Karpas-422 (cell line): ENCODE measurements at places on chromosomes 16 and 17. TPM values are rescaled to one million over a fixed set of nuclear protein-coding genes. Genes with fewer than 3 reads are reported as not detected.

ALOXE3 gene
- total RNA-seq, result 0.18 TPM in 1 of 2 replicates, not detected in the other

ASGR1 gene
- total RNA-seq, result 1.2 TPM in 1 of 2 replicates, not detected in the other

CRK gene
- 14.1 and 19.5 TPM in 2 replicates for total RNA-seq

NPIPA7 gene
- total RNA-seq, result 2.4 and 27.4 TPM in 2 replicates

CYBA gene
- 395 and 1,207 TPM in 2 replicates for total RNA-seq

KRT33B gene
- not detected in 2 replicates for total RNA-seq

SOX8 gene
- total RNA-seq, result not detected in 2 replicates

ACOX1 gene
- 18.2 and 22.5 TPM in 2 replicates for total RNA-seq

ATP2A1 gene
- total RNA-seq, result 0.75 and 4.4 TPM in 2 replicates

SLFN14 gene
- total RNA-seq, result 0.11 TPM in 1 of 2 replicates, not detected in the other

FOXO3B gene
- 3.8 and 7.5 TPM in 2 replicates for total RNA-seq

RND2 gene
- 0.30 and 0.36 TPM in 2 replicates for total RNA-seq

CCL5 gene
- total RNA-seq, result not detected in 2 replicates

ENO3 gene
- total RNA-seq, result 31.1 and 31.6 TPM in 2 replicates

NRN1L gene
- 0.56 TPM in 1 of 2 replicates, not detected in the other for total RNA-seq

FASN gene
- 94.1 and 197 TPM in 2 replicates for total RNA-seq

DNAH17 gene
- total RNA-seq, result not detected in 2 replicates

WFDC1 gene
- total RNA-seq, result not detected in 2 replicates

SNX20 gene
- 10.2 and 15.4 TPM in 2 replicates for total RNA-seq

GAST gene
- total RNA-seq, result not detected in 2 replicates

TP53I13 gene
- total RNA-seq, result 43.8 and 122 TPM in 2 replicates

EFCAB13 gene
- 0.58 and 1.0 TPM in 2 replicates for total RNA-seq

CASKIN1 gene
- total RNA-seq, result 0.14 TPM in 1 of 2 replicates, not detected in the other

TP53TG3 gene
- not detected in 2 replicates for total RNA-seq

DNASE1L2 gene
- 0.78 and 5.2 TPM in 2 replicates for total RNA-seq

TAC4 gene
- total RNA-seq, result not detected in 2 replicates

OR1E2 gene
- total RNA-seq, result not detected in 2 replicates

CCL4 gene
- 6.9 and 7.6 TPM in 2 replicates for total RNA-seq

UTS2R gene
- total RNA-seq, result not detected in 2 replicates

PRSS22 gene
- total RNA-seq, result not detected in 2 replicates

CRYBA1 gene
- total RNA-seq, result not detected in 2 replicates

TMEM235 gene
- total RNA-seq, result not detected in 2 replicates

DUSP14 gene
- 12.2 and 17.8 TPM in 2 replicates for total RNA-seq
